ENCODE measurements at places on chromosomes 12 and 14.

GRCh38 chr14:32934073-32934880 lies 4.4 kb upstream of the NPAS3 start:
- peak; percentile 54 for DNase-seq

DNA sequence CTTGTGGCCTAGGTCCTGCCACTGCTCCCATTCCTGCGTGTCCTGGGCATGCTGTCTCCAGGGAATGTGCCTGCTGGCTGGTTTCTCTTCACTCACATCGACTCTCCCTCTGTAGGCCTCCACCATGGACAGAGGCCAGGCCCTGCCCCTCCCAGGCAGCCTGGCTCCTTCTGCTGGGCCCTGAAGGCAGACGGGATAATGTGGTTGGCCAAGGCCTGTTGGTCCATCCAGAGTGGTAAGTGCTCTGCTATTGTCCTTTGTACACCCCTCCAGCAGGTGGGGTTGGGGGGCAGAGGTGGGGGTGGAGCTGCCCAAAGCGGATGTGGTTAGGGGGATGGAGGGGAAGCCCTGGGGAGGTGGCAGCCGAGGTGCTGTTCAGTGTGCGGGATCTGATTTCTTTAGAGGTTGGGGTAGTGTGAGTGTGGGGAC lies 9.5 kb upstream of the NR4A1 start:
- peak; percentile 43 for DNase-seq

- DNase-seq = no peak
These were observed 257.8 kb upstream of the GARIN6 start for GRCh38 chr12:99389751-99390150.

GRCh38 chr12:102736328-102736727 lies 180.7 kb downstream of the PAH start:
- DNase-seq = no peak

- no peak for DNase-seq
These were observed 8.5 kb downstream of the ORAI1 start for GRCh38 chr12:121634836-121635235.

GRCh38 chr12:56880125-56880992 lies 53.8 kb downstream of the SDR9C7 start:
- peak; percentile 4 for DNase-seq

DNA sequence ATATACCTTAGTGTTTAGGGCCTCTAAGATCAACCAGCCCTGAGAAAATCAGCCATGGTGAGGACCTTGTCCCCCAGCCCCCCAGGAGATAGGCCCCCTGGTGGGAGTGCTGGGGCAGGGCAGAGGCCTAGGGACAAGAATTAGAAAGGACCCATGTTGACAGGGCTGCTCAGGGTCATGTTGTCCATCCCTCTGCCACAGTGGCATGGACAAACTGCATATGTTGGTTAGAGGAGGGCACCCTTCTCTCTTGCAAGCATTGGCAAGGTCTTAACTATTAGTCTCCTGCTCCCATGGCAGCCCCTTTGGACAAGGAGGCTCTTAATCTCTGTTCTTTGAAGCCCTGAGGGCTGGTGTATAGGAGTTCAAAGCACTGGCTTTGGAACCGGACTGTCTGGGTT lies 755 bp upstream of the PTPN6 start:
- no peak for DNase-seq

DNA sequence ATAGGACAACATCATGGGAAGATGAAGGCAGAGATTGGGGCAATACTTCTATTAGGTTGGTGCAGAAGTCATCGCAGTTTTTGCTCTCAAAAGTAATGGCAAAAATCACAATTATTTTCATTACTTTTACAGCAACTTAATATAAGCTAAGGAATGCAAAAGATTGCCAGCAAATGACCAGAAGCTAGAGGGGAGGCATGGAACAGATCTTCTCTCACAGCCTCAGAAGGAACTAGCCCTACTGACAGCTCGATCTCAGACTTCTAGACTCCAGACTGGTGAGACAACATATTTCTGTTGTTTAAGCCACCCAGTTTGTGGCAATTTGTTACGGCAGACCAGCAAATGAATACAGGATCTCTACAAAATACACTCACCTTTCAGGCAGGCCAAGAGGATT lies 348.5 kb upstream of the TBX3 start:
- DNase-seq = no peak

All from foreskin fibroblast (primary cell).